ENCODE measurements at places on chromosomes 6 and 20.

DNA sequence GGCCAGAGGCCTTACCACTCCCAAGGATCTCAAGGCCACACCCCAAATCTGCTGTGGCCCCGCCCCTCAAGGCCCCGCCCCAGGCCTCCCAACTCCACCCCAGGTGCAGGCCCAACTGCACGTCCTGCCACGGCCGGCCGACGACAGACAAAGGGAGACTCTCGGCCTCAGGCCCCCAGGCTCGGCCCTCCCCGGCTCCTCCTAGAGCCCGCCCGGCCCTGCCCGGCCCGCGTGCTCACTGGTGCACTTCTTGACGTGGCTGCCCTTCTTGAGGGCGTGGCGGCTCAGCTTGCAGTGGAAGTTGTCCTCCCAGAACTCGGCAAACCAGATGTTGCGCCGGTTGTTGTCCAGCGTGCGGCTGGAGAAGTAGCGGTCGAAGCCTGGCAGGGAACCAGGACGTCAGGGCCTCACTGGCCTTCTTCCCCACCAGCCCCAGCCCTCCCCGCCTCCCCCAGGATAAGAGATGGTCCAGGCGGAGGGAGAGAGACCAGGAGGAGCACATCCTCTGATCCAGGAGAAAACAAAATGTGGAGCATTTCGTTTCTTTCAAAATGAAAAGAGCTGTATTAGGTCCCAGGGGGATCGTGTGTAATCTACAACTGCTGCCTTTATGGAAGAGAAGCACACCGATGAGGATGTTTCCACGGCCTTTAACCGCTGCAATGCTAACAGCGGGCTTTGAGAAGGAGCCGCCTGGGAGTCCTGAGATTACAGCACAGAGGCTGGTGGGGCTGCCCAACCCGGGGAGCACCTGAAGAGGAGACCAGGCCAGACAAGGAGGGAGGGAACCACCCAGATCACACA lies 89.4 kb downstream of the GRM4 start:
- peak; percentile 39 for DNase-seq

DNA sequence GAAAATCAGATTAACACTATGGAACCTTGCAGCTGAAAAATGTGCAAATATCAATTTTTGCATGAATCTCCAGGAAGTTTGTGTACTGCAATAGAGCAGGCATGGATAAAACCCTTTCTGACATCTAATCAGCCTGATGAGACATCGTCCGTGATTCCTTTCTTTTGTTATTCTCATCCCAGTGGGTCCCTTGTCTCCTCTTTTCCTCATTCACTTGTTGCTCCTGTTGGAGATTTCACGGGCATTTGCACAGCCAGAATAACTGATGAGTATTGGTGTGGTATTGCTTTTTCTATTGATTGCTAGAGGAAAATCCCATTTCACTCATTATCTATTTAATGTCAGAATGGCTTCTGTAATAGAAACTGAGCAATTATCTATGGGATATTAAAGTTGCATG lies 39.9 kb downstream of the SCGN start:
- DNase-seq = no peak

DNA sequence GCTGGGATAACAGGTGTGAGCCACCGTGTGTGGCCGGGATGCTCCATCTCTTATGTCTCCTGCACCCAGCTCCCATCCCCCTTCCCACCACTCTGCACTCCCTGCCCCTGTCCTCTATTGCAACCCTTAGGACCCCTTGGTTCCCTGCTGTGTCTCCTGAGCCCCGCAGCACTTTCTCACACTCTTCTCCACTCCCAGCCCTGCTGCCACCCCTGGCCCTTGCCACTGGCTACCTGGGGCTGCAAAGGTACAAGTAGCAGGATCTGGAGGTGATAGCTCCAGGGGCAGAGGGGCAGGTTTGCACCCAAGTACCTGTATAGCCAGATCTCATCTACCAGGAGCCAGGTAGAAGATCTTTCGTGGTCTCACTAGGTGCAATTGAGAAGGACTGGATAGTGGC lies 6.6 kb upstream of the CPXM1 start:
- DNase-seq = no peak

- no peak for DNase-seq
These were observed 417.4 kb downstream of the KHDRBS2 start for GRCh38 chr6:61868507-61869080.

GRCh38 chr20:43376831-43377230 lies 80.9 kb upstream of the SRSF6 start:
- DNase-seq = no peak
